Activated CD4-positive, alpha-beta T cell treated with anti-CD3 and anti-CD28 coated beads for 48 hours (primary cell): ENCODE measurements at places on chromosomes 3 and 15.

DNA sequence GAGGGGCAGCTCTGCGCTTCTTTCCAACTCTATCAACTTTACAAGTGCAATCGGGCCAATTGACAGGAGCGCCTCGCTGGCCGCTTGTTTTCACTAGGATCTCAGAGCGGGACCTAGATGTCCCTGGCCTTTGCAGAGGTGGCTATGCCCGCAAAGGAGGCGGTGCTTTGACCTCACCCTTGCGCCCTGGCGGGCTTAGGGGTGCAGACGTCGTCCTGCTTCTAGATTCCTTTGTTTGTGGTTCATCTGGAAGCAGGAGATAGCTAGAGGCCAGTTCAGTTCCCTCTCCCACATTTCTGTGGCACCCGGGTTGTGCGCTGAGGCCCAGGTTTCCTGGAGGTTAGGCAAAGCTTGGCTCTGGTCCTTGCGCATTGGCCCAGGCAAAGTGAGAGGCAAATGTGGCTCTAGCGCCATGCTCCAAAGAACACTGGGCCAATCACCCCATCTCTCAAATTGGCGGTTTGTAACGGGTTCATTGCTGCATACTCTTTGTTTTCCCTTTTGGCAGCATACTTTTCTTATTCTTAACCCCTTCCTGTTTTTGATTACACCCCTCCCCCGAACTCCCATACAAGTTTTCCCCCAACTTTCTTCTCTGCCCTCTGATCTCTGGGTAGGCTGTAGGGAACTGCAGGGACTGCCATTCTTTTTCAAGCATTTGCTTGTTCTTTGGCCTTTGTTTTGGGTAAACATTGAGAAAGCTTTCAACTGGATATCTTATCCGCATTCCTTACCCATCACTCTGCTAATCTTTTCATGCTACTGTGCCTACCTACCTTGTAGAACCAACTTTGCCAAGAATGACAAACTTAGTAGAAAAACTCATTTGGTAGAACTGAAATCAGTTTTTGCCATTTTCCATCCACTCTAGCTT, 1.4 kb downstream of the PPM1L start:
- DNase-seq = peak; percentile 2

DNA sequence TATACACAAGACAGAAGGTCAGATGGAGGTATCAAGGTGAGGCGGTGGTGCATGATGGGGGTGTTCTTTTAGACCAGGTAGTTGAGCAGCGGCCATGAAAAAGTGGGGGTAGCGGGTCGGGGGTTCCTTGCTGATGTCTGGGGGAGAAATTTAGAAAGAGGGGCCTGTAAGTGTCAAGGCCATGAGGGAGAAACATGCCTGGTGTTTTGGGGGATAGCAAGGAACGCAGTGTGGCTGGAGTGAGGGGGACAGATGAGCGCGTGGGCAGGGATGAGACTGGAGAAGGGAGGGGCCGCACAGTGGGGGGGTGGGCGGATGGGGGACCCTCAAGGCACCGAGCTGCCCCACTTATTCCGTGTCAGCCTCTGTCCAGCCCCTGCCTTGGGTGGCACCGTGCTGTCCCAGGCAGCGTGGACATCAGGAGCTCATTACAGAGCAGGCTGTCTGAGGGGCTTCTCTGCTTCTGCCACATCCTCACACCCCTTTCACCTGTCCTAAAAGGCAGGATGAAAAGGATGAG, 143.3 kb downstream of the SMAD6 start:
- no peak for DNase-seq

DNA sequence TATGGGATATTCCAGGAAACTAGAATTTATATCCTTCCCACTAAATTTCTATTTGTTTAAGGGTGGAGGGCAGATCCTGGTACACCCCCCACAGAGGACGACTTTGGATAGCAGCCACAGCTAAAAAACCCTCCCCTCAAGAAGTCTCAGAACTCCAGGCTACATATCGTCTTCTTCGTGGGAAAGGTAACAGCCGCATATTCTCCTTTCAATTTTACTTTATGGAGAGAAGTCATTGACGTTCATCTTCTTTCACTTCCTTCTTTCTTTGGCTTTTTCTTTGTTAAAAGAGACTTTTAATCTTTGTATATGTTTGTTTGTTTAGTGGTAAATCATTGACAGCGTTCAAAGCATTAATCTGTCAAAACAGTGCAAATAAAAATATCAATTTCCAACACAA, 36.3 kb downstream of the TRIP4 start:
- no peak for DNase-seq

DNA sequence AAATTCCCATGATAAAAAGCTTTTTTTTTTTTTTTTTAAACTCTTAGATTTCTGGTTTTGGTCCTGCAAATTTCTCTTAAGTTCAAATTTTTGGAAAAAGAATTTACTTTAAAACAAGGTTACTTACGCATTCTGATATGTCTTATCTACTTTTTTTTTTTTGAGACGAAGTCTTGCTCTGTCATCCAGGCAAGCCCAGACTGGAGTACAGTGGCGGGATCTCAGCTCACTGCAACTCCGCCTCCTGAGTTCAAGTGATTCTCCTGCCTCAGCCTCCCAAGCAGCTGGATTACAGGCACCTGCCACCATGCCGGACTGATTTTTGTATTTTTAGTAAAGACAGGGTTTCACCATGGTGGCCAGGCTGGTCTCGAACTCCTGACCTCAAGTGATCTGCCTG, 83.2 kb downstream of the RASA2 start:
- no peak for DNase-seq

- DNase-seq = no peak
These were observed 109.2 kb upstream of the STRIT1 start for GRCh38 chr3:155402656-155403055.

GRCh38 chr3:147328711-147329110, 77.6 kb downstream of the ZIC4 start:
- no peak for DNase-seq

GRCh38 chr15:32656091-32656490, 14.6 kb downstream of the SCG5 start:
- no peak for DNase-seq
